ENCODE measurements at places on chromosomes 13 and 19. TPM values are rescaled to one million over a fixed set of nuclear protein-coding genes. Genes with fewer than 3 reads are reported as not detected.

- peak; percentile 51 for DNase-seq
These were observed 427.9 kb downstream of the ZNF536 start for GRCh38 chr19:30799865-30800755.

- DNase-seq, result no peak
These were observed 131.4 kb upstream of the ARGLU1 start for GRCh38 chr13:106699311-106699710.

DNA sequence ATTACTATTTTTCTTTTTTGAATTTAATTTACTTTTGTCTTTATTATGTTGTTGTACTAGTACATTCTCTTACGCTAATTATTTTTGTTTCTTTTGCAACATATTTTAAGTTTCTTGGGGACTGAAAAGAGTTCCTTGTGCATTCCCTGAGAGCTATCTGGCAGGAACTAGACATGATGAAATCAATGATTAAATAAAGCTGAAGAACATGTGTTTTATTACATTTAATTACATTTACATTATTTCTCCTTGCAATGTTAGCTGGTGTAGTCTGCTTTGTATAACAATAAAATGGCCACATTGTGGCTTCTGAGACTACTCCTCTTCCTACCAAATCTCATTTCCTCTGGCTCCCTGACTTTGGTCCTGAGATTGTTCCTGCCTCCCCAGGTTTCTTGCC, 244.9 kb downstream of the NDFIP2 start:
- no peak for DNase-seq

The LIM2 gene
- not detected for total RNA-seq

The CNMD gene
- total RNA-seq, result not detected

The RASIP1 gene
- total RNA-seq, result not detected
